ENCODE measurements at places on chromosomes 5 and 9.

GRCh38 chr9:26132746-26133312, 454.6 kb upstream of the TUSC1 start:
- no peak for DNase-seq

GRCh38 chr5:175652741-175653663, 4.9 kb upstream of the HRH2 start:
- no peak for DNase-seq

GRCh38 chr9:20997503-20998076, 33.9 kb downstream of the HACD4 start:
- no peak for DNase-seq

- DNase-seq = no peak
These were observed 421.3 kb downstream of the BNC2 start for GRCh38 chr9:16449076-16449730.

DNA sequence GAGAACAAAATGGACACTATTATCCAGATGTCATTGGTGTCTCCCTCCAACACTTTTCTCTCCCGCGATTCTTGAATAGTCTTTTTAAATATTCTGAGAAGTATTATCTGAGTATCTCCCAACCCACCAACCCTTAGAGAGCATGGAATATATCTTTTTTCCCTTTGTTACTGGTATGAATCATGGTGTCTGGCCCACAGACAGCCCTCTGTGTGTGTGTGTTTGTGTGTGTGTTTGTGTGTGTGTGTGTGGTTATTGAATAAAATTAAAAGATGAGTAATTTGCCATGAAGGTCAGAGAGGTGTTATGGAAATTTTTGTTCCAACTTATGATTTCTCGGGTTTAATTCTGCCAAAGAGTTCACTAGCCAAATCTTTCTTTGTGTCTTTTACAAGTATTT, 47.7 kb downstream of the CAMK4 start:
- DNase-seq = no peak

- no peak for DNase-seq
These were observed 1.4 kb upstream of the COL27A1 start for GRCh38 chr9:114153761-114154599.

- no peak for DNase-seq
These were observed 639.3 kb downstream of the MTRR start for GRCh38 chr5:8508231-8508630.

GRCh38 chr9:113395000-113395861, 5.9 kb downstream of the ALAD start:
- DNase-seq = no peak

- no peak for DNase-seq
These were observed 275.3 kb upstream of the IL12B start for GRCh38 chr5:159605585-159605984.
